ENCODE measurements at places on chromosomes 1 and 21. TPM values are rescaled to one million over a fixed set of nuclear protein-coding genes. Genes with fewer than 3 reads are reported as not detected.

- DNase-seq, result no peak
Measured at GRCh38 chr1:47233186-47233585, 1.2 kb upstream of the TAL1 start.

The TTC39A gene
- 15.4 TPM for total RNA-seq

DNA sequence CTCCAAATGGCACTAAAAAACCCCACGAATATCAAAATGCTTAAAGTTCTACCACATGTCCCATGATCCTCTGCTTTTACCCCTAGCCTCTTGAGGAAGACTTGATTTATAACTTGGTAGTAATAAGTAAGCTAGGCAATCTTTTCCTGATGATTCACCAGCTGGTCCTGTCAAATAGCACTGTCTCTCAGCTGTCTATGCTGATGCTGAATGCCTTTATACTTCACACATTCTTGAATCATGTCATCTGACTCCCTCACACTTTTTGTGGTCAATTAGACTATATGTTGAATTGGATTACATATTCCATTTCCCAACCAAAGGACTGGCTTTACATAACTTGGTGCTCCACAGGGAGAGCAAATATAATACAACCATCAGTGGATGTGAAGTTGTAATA is 16.6 kb downstream of the C21orf91 start:
- DNase-seq, result no peak

DNA sequence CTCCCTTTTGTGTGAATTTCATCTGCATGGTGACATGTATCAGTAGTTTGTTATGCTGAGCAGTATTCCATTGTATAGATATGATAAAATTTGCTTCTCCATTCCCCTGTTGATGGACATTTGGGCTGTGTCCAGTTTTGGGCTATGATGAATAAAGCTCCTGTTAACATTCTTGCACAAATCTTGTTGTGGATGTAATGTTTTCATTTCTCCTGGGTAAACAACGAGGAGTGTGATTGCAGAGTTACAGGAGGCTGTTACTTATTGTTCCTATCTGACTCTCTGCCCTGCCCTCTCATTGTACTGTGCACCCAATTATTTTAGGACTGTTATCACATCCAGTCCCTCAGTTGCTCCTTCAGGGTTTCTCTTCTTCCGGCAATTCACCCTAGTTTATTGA is 24.2 kb downstream of the MAPKAPK2 start:
- DNase-seq, result no peak

DNA sequence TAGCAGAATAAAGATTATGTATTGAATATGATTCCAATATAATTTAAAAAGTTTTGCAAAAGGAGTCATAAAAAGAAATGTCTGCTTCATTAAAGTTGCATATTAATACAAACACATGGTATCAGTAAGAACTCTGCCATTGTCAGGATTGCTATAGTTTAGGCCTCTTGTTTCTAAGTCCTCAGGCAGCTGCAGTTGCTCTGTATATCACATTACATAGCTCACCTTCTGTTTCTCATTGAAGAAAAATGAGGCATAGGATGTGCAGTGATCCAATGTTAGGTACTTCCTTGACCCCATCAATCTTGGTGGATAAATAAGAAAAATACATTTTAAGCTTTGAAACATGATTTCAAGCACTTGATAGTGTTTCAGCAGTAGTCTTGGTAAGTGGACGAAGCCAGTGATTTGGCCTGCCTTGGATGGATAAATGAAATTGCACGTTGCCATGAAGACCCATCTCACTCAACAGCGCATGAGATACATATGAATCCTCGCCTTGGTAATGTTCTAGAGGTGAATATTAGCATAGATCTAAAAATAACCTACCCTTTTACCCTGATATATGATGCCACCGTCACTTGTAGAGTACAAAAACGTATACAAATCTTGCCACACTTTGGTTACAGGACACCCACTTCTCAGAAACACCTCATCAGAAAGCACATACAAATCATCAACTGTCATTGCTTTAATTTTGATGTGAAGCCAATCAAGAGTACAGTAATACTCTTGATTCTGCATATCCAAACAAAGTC is 25.3 kb downstream of the ZFYVE9 start:
- DNase-seq, result no peak

- peak; percentile 91 for DNase-seq
Measured at GRCh38 chr1:66542811-66543767, 9.1 kb downstream of the SGIP1 start.
